GM23338 (cell line): ENCODE measurements at places on chromosomes 3 and 15. TPM values are rescaled to one million over a fixed set of nuclear protein-coding genes. Genes with fewer than 3 reads are reported as not detected.

- no peaks in the 10 kb centered on the region for H3K27me3 ChIP-seq
- H3K4me1 ChIP-seq, result no peaks in the 10 kb centered on the region
- no peak overlapping the region for H3K4me3 ChIP-seq
- no peaks in the 10 kb centered on the region for H3K36me3 ChIP-seq
- no peak overlapping the region for H3K27ac ChIP-seq
Measured at GRCh38 chr3:17110660-17111396, 226.1 kb downstream of the PLCL2 start.

The ATP13A4 gene
- total RNA-seq, result not detected in 2 replicates

- H3K36me3 ChIP-seq, result no peaks in the 10 kb centered on the region
- peak; percentile 11 for DNase-seq
- no peak overlapping the region for H3K4me3 ChIP-seq
- H3K27me3 ChIP-seq, result no peaks in the 10 kb centered on the region
- H3K27ac ChIP-seq, result no peak overlapping the region
Measured at GRCh38 chr3:98645039-98645438, 51.6 kb upstream of the CPOX start.

- H3K27me3 ChIP-seq, result no peaks in the 10 kb centered on the region
- DNase-seq, result no peak
- H3K36me3 ChIP-seq, result peaks cover 5% of the 10 kb centered on the region; the same call in 1 of the 2 replicates
- peaks cover 25% of the 10 kb centered on the region for H3K4me1 ChIP-seq
- H3K4me3 ChIP-seq, result no peak overlapping the region
Measured at GRCh38 chr3:122421101-122421500, 5.2 kb upstream of the WDR5B start.

The SCAMP5 gene
- total RNA-seq, result 31.0 and 43.3 TPM in 2 replicates

- no peaks in the 10 kb centered on the region for H3K4me1 ChIP-seq
- no peak for DNase-seq
- no peak overlapping the region for H3K4me3 ChIP-seq
- H3K27me3 ChIP-seq, result no peaks in the 10 kb centered on the region
Measured at GRCh38 chr3:158491968-158492367, 79.0 kb upstream of the MLF1 start.

The OR4M2 gene
- total RNA-seq, result not detected in 2 replicates

The TUSC7 gene
- not detected in 2 replicates for total RNA-seq

DNA sequence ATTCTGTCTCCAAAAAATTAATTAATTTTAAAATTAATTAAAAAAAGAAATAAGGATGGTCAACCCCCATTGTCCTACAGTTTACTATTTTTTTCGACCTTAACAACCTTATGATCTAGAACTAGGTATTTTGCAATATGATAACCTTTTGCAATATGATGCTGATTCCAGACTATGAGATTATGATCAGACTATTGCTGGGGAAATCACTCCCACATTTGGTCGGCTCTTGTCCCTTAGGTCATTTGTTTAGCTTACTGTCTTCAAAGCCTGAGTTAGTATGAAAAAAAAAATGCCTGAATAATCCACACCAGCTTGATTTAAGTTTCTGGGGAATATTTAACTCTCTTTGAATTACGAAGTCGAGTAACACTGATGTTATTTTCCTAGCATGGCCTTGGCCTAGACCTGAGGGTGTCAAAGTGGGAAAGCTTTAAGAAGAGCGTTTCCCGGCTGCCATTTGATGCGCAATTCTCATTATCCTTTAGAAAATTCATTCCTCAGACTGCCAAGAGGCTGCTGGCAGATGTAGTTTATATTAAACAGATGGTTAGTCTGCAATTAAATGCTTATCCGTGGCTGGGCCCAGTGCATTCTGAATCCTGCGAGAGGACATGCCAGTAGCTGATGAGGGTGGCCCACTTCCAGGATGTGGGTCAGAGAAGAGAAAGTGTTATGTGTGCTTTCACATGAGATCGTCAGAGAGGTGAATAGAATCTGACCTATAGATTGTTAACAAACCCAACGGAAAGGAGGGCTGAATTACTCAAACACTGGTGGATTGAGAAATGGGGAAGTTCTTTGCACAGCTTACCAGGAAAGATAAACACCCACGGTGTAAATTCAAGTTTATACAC is 496.0 kb upstream of the THBS1 start:
- no peak overlapping the region for H3K27ac ChIP-seq
- no peaks in the 10 kb centered on the region for H3K27me3 ChIP-seq
- DNase-seq, result no peak
- no peaks in the 10 kb centered on the region for H3K4me1 ChIP-seq
- no peak overlapping the region for H3K4me3 ChIP-seq

The ZNF662 gene
- total RNA-seq, result 0.50 and 1.5 TPM in 2 replicates

GRCh38 chr15:72140088-72140487 is 21.9 kb downstream of the SENP8 start:
- H3K27ac ChIP-seq, result no peak overlapping the region
- H3K36me3 ChIP-seq, result no peaks in the 10 kb centered on the region
- no peak overlapping the region for H3K4me3 ChIP-seq
- H3K27me3 ChIP-seq, result no peaks in the 10 kb centered on the region
- H3K4me1 ChIP-seq, result no peaks in the 10 kb centered on the region
- DNase-seq, result no peak

- H3K27ac ChIP-seq, result no peak overlapping the region
- H3K36me3 ChIP-seq, result no peaks in the 10 kb centered on the region
- no peaks in the 10 kb centered on the region for H3K27me3 ChIP-seq
- H3K4me3 ChIP-seq, result no peak overlapping the region
- DNase-seq, result no peak
Measured at GRCh38 chr15:70726753-70727152, 36.6 kb downstream of the UACA start.

- no peak overlapping the region for H3K27ac ChIP-seq
- no peak overlapping the region for H3K4me3 ChIP-seq
- no peak for DNase-seq
- H3K27me3 ChIP-seq, result no peaks in the 10 kb centered on the region
- H3K4me1 ChIP-seq, result no peaks in the 10 kb centered on the region; the same call in 1 of the 2 replicates
Measured at GRCh38 chr15:51186181-51186705, 91.5 kb upstream of the TNFAIP8L3 start.

GRCh38 chr3:180594631-180595558 is 7.1 kb upstream of the TTC14 start:
- no peak overlapping the region for H3K4me3 ChIP-seq
- no peaks in the 10 kb centered on the region for H3K27me3 ChIP-seq
- DNase-seq, result peak; percentile 69
- H3K4me1 ChIP-seq, result no peaks in the 10 kb centered on the region
- H3K27ac ChIP-seq, result no peak overlapping the region
